CD4-positive, alpha-beta T cell treated with Interleukin-17A for 4 hours (primary cell): ENCODE measurements at places on chromosomes 3 and 15.

DNA sequence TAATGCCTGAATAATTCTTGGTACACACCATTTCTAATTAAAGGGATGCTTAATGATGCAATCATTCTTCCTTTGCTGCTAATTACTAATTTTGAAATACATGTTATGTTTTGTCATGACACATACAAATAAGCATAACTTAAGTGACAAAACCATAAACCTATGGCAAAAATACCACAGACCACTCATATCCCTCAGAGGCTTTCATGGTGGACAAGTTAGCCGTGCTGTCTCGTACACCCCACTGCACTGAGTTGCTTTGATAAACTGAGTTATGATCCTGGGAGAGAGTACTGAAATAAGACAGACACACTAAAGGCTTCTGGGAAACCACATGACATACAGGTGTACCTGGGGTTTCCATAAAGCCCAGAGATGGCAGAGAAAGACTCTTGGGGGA lies 913.8 kb downstream of the FHIT start:
- no peak for DNase-seq

- no peak for DNase-seq
Observed at GRCh38 chr3:126313166-126313565, 44.0 kb downstream of the KLF15 start.

GRCh38 chr3:26058901-26059321 lies 269.0 kb downstream of the OXSM start:
- DNase-seq: no peak

DNA sequence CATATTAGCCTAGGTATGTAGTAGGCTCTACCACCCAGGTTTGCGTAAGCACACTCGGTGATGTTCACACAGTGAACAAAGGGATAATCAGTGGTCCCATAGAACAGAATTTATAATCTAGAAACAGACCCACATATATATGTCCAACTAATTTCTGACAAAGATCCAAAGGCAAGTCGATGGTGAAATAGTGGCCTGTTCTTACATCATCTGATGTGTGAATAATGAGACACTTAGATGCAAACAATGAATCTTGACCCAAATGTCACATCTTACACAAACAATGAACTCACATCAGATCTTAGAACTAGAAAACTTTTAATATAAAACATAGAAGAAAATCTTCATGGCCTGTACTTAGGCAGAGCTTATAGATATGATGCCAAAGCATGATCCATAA lies 17.6 kb upstream of the TM2D3 start:
- no peak for DNase-seq

DNA sequence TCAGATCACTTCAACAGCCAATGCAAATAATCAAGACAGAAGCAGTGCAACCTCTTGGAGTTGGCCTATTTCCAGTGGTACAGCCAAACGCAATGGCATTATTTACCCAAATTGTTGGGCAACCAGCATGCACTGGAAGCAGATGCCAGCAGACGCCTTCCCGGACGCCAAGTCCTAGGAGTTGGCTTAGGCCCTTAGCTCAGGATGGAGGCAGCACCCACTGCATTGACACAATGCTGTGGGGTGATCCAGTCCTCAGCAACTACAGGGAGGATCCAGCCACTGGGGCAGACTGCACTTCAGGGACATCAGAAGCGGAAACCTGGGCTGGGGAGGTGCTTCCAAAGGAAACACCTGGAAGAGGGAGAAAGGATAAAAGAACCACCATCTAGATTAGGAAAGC lies 290.4 kb downstream of the FAM43A start:
- DNase-seq: no peak

DNA sequence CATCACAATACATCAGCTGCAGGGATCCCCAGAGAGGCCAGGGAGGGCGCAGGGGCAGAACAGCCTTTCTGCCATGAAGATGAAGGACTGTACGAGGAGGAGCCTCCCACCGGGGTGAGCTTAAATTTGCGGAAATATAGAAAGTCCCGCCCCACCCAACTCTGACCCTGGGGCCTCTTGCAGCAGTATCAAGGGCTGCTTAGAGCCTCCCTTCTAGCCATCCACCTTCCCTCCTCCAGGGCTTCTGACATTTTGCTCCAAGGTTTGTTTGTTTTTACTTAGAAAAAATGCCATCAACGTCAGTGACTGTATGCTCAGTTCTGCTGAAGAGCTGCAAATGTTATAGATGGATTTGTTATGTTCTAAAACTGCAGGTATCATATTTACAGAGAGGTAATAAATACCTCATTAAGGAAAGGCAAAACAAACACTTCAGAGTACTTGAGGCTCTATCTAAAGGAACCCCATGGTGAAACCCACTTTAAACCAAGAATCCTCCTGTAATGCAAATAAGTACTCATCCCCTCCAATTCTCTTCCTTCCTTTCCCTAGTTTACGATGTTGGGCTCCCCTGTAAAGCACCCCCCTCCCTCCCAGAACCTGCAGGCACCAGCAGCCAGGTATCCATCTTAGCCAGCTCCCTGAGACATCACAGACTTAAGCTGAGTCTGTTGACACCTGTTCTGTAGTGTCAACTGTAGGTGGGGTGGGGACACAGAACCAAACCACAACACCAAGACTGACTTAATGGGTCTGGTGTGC lies 30.5 kb downstream of the RFTN1 start:
- peak; percentile 55 for DNase-seq

- no peak for DNase-seq
Observed at GRCh38 chr3:21750831-21751391, at the start of gene ZNF385D. Gene ZNF385D, minus strand, starts transcription at chr3:21751210. Its CDS starts 294 bp downstream, at chr3:21750916.

GRCh38 chr3:135141160-135141559 lies 346.1 kb downstream of the EPHB1 start:
- no peak for DNase-seq

GRCh38 chr15:64011736-64012135 lies 34.5 kb downstream of the DAPK2 start:
- DNase-seq: no peak

GRCh38 chr15:53548236-53548635 lies 211.2 kb downstream of the WDR72 start:
- no peak for DNase-seq

DNA sequence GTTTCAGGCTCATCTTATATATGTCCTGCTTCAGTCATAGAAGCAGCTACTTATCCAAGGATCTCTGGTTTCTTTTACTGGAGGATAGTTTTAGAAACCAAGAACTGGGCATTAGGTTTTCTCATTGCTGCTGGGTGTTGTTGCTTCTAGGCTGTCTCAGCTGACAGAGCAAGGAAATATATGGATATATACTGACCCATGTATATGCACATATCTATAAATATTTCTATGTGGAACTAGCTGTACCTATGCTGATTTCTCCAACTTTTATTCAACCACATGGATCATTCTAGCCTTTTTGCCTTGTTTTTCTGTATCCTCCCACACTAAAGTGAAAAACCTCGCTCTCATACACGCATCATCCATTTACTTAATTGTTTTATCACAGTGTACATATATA lies 64.2 kb downstream of the TP63 start:
- DNase-seq: no peak

DNA sequence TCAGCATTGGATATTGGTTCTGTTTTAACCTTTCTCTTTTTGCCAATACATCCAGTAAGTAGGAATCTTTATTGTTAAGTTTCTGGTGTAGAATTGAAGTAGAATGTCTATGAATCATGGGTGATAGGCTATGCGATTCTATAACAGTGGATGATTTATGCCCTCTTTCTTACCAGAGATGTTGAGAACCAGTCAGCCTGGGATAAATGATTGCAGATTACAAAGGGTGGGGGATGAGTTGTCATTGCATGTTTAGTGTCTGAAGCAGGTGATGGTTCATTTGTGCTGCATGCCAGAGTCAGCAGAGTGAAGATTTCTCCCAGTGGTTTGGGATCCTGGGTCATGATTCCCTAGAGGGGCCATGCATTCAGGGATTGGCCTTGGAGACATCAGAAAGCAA lies 14.3 kb downstream of the RETNLB start:
- DNase-seq: no peak

DNA sequence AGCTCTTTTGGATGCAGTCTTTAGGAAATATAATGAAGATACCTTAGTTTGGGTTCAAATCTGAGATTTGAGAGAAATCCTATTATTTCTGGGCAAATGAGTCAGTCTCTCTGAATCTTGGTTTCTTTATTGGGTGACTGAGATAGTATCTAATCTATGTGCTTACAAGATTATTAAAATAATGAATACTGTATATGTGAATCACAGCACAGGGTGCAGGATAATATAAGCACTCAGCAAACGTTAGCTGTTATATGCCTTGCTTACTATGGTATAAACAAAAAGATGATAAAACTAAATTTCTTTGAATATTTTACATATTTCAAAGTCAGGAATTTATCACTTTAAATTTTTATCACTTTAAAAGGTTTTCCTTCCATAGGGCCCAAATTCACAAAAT lies 29.6 kb downstream of the FGF7 start:
- DNase-seq: no peak

DNA sequence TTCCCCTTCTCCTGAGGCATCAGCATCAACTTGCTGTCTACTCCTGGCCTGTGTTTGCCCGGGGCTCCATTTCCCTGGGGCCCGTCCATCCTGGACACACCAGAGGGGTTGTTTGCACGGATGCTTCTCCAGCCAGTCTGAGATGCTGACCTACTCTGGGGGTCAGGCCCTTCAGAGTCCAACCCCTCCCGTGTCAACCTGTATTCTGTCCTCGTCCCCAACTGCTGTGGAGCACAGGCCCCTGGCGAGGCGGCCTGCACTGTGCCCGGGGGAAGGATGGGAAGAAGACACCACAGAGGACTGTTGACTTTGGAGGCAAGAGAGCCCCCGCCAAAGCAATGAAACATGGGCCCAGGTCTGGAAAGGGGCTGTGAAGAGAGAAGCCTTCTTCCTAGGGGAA lies 25.8 kb downstream of the ALS2CL start:
- no peak for DNase-seq

- no peak for DNase-seq
Observed at GRCh38 chr15:96333131-96334016, 2.9 kb downstream of the NR2F2 start.

DNA sequence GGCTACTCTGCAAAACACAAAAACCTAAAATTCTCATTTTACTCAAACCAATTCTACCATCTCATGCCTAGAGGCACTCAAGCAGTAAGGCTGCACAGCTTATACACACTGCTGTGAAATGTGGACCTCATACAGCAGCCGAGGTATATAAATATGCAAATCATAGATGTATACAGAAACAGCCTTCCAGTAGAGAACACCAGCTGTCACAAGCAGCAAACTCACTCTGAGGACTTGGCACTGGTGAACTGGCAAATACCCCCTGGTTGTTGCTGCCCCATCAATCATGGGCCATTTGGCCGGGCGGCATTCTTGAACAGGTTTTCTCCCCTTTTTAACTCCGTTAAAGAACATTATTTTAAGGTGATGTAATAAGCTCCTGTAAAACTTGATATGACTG lies 378.0 kb downstream of the LSAMP start:
- no peak for DNase-seq

DNA sequence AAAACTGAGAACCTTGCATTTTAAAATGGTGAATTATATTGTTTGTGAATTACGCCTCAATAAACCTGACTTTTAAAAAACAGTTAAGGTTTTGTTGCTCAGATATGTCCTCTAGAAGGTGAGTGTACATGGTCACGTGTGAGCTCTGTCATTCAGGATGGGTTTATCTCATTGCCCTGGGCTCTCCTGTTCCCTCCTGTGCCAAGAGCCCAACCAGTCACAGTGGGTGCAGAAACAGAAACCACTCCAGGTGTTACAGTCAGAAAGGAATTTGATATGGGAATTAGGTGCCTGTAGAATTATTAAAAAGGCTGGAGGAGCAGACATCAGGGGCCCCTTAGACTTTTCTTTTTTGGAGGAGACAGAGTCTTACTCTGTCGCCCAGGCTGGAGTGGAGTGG lies 196.4 kb downstream of the STT3B start:
- no peak for DNase-seq

DNA sequence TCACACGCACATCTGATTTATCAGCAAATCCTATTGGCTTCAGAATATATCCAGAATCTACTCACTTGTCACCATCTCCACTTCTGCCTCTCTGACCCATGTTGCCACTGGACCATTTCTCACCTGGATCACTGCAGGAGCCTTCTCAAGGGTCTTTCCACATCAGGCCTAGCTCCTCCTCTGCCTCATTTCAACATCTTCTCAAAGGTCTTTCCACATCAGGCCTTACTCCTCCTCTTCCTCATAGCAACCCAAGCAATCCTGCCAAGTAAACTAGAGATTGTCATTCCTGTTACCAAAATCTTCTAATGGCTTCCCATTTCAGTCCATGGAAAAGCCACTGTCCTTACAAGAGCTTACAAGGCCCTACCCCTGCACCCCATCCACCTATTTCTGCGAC lies 18.0 kb upstream of the DUT start:
- no peak for DNase-seq

GRCh38 chr15:70933411-70933810 lies 40.8 kb downstream of the LRRC49 start:
- DNase-seq: no peak

DNA sequence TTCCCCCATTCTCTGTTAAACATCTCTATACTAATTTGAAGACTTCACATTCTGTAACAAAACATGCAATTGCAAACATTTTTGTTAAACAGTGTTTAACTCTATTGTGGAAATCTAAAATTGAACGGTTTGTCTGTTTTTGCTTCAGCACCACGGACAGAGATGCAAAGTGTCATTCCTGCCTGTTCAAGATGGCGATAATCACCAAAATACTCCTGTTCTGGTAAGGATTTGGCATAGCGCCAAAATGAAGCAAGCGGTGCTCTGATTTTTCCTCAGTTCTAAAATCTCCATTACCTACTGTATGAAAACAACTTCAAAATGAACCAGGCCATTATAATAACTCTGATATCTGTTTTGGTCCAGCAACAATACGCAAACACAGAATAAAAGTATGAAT lies 129.7 kb upstream of the TUSC7 start:
- DNase-seq: no peak

- no peak for DNase-seq
Observed at GRCh38 chr3:87077355-87077754, 86.4 kb upstream of the VGLL3 start.

DNA sequence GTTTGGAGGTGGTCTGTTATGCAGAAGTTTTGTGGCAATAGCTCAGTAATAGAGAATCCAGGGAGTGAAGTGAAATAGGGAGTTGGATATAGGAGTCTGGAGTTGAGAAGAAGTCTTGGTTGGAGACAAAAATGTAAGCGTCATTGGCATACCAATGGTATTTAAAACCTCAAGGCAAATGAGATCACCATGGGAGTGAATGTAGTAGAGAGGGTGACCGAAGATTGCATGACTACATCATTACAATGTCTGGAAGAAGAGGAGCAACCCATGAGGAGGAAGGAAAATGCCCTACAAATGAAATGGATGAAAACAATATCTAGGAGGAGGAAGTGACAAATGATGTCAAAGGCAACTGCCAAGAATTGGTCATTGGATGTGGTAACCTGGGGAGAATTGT lies 54.4 kb downstream of the CNTN4 start:
- DNase-seq: no peak

- no peak for DNase-seq
Observed at GRCh38 chr3:145915787-145916186, 245.2 kb downstream of the PLOD2 start.

- peak; percentile 65 for DNase-seq
Observed at GRCh38 chr15:90086868-90087268, 15.4 kb downstream of the IDH2 start.

DNA sequence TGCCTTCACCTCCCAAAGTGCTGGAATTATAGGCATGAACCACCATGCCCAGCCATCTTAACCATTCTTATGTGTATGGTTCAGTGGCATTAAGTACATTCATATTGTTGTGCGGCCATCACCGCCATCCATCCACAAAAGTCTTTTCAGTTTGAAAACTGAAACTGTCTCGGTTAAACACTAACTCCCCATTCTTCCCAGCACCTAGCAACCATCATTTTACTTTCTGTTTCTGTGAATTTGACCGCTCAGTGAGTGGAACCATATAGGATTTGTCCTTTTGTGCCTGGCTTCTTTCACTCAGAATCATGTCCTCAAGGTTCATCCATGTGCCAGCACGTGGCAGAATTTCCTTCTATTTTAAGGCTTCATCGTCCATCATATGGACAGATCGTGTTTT lies 5.8 kb downstream of the MCM2 start:
- DNase-seq: no peak
